ENCODE measurements at places on chromosomes 4 and X.

DNA sequence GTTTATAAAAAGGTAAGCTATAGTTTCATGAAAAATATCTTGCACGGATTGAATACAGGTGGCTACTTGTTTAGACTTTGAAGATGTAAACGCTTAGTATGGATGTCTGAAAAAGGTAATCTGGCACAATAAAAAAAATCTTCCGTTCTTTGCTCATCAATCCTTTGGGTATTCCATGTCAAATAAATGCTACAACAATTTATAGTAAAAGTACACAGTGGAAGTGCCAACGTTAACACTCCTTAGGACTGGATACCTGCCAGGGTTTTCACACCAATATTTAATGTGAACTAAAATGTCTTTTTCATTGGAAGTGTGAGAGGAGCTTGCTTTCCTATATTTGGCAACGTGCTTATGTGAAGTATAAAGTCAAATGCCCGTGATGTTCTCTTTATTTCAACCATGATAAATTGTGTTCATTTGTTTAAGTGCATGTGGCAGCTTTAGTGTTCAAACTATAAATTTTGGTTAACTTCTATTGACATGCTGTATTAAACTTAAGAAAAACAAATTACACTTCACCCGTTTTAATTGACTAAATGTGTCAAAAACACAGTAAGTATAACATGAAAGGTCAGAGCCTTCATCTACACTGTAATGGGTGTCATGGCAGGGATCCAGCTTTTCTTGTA, 121.7 kb upstream of the HAND2 start:
- DNase-seq: no peak

DNA sequence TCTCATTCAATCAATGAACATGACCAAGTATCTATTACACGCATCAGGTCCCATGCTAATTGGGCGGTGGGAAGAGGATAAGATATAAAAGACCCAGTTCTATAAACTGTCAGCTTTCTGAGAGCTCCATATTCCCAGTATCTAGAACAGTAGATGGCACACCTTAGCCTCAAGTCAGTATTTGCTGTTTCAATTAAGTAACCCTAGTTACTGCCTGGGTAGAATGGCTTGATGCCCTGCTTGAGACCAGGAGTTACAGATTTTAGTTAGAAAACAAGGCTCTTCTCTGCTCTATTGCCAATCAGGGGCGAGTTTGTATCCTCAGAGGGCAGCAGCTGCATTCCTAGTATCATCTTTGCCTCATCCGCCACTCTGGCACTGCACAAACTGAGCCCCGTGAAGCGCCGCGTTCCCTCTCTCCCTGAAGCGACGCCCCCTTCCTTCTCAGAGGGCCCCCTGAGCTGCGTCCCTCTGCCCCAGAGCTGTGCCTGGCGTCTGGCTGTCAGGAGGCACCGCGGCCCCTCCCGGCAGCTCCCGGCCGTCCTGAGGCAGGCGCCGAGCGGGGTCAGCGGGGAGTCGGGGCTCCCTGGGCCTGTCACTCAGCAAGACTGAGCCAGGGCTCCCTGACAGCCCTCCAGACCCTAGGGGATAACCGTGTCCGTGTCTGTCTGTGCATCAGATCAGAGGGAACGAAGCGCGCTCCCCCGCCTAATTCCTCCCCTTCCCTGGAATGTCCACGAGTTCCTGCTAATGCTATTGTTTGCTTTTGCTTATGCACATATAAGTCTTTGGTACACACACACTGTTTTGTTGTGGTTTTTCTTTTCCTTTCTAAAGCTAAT, 212.4 kb upstream of the TTC29 start:
- no peak for DNase-seq

DNA sequence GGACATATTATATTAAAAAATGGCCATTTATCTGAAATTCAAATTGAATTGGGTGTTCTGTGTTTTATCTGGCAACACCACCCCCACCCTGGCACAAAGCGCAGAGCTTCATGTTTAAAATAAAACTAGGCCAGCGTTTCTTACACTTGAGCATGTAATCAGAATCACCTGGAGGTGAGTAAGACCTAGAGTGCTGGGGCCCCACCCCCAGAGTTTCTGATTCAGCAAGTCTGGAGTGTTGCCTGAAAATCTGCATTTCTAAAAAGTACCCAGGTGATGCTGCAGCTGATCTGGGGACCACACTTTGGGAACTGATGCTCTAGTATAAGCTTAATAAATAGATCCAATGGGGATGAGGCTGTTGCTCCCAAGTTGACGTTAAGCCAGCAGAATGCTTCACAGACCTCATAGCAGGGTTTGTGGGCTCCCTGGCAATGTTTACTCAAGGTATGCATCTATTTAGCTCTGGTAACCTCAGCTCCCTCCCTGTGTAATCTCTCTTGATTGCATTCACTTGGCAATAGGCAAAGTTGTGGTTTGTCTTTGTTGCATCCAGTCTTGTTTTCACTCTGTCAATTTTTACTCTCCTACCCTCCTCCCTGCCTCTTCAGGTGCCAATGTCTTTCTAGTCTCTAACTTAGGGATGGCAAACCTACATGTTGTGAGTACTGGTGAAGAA, 99.8 kb upstream of the TEX13D start:
- DNase-seq: no peak

DNA sequence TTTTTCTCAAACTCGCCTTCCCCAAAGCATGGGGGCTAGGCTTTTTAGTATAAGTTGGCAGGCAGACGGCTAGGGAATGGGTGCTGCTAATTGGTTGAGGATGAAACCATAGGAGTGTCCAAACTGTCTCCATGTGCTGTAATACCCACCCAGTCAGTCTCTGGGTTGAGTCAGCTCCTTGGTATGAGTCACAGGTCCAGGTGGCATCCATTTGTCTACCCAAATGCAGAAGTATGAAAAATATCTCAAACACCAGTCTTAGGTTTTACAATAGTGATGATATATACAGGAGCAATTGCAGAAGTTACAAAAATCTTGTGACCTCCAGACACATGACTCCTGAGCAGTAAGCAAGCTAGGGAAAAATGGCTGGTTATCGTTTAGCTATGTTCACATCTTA, 27.4 kb upstream of the CCSER1 start:
- DNase-seq: no peak

DNA sequence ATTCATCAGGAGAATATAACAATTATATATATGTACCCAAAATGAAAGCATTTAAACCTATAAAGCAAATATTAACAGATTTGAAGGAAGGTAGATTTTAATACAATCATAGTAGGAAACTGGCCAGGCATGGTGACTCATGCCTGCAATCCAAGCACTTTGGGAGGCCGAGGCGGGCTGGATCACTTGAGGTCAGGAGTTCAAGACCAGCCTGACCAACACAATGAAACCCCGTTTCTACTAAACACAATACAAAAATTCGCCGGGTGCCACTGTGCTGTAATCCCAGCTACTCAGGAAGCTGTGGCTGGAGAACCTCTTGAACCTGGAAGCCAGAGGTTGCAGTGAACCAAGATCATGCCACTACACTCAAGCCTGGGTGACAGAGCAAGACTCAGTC, 118.3 kb downstream of the KCNIP4 start:
- DNase-seq: no peak

DNA sequence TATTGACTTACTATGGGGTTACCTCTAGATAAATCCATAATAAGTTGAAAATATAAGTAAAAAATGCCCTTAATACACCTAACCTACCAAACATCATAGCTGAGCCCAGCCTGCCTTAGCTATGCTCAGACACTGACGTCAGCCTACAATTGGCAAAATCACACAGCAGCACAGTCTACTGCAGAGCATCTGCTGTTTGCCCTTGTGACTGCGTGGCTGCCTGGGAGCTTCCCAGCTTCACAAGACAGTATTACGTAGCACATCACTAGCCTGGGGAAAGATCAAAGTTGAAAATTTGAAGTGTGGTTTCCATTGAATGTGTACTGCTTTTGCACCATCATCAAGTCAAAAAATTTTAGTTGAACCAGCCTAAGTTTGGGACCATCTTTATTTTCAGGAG, 8.8 kb downstream of the HTT-AS start:
- no peak for DNase-seq

- no peak for DNase-seq
Observed at GRCh38 chrX:34404386-34405070, 252.6 kb downstream of the TMEM47 start.

DNA sequence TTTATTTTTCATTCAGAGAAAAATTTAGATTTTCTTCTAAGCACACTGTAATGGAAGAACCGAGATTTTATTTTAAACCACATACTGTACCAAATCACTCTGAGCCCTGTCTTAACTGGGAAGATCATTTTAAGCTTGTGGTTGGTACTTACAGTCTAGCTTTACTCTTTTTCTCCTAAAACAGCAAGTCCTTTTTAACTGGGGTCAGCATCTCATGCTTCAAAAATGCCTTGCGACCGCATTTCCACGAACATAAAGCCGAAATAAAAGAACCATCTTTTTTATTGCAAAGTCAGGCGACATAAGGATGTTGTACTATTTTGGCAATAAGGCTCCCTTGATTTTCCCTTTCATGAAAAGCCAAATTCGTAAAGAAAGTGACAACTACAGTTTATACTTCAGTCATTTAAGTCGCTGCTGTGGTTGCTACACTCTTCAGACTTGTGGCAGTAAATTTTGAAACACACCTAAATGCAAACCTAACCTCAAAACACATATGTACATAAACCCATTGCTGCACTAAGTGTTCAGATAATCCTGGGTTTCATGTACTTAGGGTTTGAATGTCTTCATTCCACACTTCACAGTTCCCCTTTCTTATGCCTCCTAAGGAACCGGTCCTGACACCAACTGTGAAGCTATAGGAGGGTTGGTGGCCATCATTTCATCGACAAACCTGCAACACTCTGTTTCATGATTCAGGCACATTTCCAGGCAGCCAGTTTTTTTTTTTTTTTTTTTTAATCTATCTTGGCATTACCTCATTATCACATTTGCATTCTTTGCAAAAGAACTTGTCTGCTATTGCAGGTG, 3.0 kb downstream of the STOX2 start:
- no peak for DNase-seq

- no peak for DNase-seq
Observed at GRCh38 chr4:150009533-150009932, 68.7 kb upstream of the DCLK2 start.

- DNase-seq: no peak
Observed at GRCh38 chr4:96524311-96524875, 684.5 kb downstream of the PDHA2 start.

- no peak for DNase-seq
Observed at GRCh38 chrX:40149286-40150175, 51.8 kb upstream of the BCOR start.

DNA sequence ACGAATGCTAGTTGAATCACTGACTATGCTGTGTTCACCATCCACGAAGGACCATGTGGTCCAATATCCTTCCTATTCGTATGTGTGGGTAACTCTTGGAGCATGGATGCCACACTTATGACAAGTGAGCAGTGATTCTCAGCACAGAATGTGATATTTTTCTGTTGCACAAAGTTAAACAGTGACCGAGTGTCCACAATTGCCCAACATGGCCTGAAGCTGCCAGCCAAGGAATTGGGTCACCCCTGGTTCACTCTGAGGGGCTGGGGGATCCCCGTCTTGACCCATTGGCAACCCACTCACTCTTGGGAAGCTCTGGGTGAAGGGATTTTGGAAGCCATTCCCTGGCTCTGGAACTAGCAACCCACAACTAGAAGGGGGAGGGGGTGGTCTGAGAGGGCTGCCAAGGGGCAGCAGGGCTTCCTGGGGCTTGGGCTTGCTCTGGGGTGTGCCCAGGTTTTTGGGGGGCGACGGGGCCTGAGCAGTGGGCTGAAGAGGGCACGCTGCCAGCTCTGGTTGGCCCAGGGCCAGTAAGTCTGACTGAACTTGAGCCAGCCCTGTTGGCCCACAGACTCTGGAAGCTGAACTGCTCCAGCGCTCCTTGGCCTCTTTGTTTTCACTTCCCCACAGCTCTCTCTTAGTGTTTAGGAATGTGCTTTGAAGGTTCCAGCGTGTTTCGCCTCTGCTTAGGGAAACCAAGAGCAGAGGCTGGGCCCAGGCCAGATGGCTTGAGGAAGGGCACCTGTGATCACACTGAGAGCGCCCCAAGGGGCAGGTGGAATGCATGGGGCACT, 43.1 kb upstream of the BCOR start:
- no peak for DNase-seq

DNA sequence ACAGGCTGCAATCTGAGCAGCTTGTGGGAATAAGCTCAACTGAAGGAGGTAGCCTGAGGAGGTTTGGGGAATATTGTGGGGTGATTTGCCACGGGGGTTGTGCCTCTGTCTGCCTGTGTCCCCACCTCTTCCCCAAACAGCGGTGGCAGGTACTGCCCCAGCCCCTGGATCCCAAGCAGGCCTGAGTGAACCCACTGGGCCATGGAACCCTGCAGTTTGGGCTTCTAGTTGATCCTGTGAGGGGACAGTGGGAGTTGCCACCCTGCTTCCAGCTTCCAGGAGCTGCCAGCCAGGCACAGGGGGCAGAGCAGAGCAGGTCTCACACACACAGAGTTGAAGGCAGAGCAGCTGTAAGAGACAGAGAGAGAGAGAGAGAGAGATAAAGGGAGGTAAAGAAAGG, 97.4 kb downstream of the PJA1 start:
- DNase-seq: no peak

DNA sequence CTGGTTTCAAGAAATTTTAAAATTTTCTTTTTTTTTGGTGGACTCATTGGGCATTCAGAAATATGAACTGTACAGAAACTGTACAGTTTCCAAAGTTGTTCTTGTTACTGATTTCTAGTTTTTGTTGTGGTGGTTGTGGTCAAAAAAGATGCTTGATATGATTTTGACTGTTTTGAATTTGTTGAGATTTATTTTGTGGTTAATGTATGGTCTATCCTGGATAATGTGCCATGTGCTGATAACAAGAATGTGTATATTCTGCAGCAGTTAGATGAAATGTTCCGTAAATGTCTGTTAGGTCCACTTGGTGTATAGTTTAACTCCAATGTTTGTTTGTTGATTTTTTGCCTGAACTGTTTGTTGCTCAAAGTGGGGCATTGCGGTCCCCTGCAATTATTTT, 127.6 kb upstream of the NUDT6 start:
- DNase-seq: no peak

DNA sequence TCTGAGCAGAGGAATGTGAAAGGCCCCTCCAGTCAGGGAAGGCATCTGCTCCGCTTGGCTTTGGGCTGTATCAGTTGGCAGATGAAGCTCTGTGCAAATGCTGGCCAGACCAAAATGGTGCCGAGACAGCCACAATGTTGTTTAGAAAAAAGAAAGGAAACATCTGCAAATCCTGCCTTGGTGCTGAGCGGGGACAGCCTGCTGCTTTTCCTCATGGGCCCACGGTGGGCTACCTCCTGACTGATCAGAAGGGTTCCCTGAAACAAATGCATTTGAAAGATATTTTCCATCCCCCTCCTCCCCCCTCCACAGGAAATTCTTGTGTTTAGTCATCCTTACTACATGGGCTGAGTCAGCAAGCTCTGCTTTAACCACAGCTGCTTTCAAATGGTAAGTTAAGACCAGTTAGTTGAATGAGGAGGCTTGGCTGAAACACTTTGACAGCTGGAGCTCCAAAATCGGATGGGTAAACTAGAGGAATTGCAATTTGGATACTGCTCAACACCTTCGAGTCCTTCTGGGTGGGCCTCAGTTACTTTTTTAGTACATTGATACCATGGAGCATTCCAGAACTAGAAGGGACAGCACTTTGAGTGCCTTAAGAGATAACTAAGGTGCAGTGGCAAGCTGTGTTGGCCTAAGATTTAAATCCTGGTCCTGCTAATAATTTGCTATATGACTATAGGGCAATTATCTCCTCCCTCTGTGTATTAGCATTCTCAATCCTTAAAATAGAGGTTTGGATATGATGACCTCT, 36.0 kb downstream of the PLAC1 start:
- peak; percentile 31 for DNase-seq

GRCh38 chr4:152460488-152460887, 75.4 kb downstream of the FBXW7 start:
- no peak for DNase-seq

GRCh38 chrX:2145692-2146367, 354.9 kb downstream of the DHRSX start:
- no peak for DNase-seq

- DNase-seq: no peak
Observed at GRCh38 chrX:12443534-12444098, 305.3 kb downstream of the FRMPD4 start.
